ENCODE measurements at places on chromosomes 7 and 10. TPM values are rescaled to one million over a fixed set of nuclear protein-coding genes. Genes with fewer than 3 reads are reported as not detected.
A peak's percentile ranks its signal among the peaks of the same experiment; 100 is the strongest.

KNDC1 gene
- 0.36 TPM for total RNA-seq

PNLIP gene
- total RNA-seq: not detected

RBP4 gene
- total RNA-seq: 32.7 TPM

MLXIPL gene
- 9.3 TPM for total RNA-seq

MYH16 gene
- total RNA-seq: not detected

MSS51 gene
- total RNA-seq: 6.4 TPM

TMEM229A gene
- total RNA-seq: not detected

CTNNA3 gene
- total RNA-seq: 0.16 TPM

CCT6A gene
- 97.4 TPM for total RNA-seq

PBLD gene
- total RNA-seq: 3.7 TPM

MAT1A gene
- 3.3 TPM for total RNA-seq

OR6V1 gene
- total RNA-seq: not detected

DDX56 gene
- total RNA-seq: 72.5 TPM

NUTM2E gene
- not detected for total RNA-seq

FGFBP3 gene
- total RNA-seq: 0.23 TPM

TRUB1 gene
- 13.5 TPM for total RNA-seq

RAB19 gene
- total RNA-seq: not detected

TYW1B gene
- total RNA-seq: 1.4 TPM

UNCX gene
- total RNA-seq: not detected

IL15RA gene
- 14.1 TPM for total RNA-seq

CRYGN gene
- total RNA-seq: not detected

ZNF853 gene
- 1.6 TPM for total RNA-seq

GRCh38 chr10:99782447-99783286 is at the start of gene ABCC2:
Gene ABCC2, plus strand, starts transcription at chr10:99782640. Its CDS starts 205 bp downstream, at chr10:99782845.
- no peak for DNase-seq

DNA sequence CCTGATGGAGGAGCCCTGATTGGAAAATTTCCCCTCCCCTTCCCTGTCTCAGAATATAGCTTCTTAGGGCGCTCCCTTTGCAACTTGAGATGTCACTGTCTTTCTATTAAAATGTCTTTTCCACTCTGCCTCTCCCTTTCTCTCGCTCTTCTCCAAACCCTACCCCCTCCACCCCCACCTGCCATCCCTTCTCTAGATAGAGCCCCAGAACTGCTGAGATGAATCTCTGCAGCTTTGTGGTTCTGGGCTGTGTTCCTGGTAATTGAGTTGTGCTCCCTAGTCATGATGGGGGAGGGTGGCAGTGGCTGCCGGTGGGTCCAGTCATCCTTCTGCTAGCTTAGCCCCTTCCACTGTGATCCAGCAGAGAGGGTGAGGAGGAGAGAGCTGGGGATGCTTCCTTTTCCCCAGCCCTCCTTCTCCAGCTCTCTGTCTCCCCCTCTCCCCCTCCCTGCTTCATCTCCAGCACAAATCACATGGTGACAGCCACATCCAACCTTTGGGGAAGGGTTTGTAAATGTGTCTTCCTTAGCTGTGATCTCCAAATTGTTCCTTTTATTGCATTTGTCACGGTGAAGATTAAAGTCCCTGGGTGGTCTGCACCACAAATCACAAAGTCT is 50.8 kb upstream of the BTRC start:
- no peak for DNase-seq

- DNase-seq: no peak
Observed at GRCh38 chr7:123355576-123356190, 155.9 kb upstream of the SLC13A1 start.

GRCh38 chr7:158850545-158851102 is 5.7 kb upstream of the DYNC2I1 start:
- no peak for DNase-seq

DNA sequence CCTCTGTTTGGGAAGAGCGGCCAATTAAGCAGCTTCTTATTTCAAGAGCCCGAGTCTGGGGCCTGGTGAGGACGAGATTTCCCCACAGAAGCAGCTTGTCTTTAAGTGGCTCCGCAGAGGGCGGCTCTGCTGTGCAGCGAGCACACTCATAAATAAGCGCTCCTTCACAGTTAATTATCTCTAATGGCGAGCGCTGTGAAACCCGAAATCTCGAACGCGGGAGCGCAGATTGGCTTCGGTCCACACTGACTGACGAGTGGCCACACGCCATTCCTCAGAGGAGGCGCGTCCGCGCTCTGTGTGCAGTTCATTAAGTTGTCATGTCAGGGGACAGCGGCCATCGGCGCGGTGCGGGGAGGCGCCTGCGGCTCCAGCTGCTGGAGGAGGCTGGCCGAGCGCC is 560.9 kb downstream of the DNAJB6 start:
- no peak for DNase-seq

DNA sequence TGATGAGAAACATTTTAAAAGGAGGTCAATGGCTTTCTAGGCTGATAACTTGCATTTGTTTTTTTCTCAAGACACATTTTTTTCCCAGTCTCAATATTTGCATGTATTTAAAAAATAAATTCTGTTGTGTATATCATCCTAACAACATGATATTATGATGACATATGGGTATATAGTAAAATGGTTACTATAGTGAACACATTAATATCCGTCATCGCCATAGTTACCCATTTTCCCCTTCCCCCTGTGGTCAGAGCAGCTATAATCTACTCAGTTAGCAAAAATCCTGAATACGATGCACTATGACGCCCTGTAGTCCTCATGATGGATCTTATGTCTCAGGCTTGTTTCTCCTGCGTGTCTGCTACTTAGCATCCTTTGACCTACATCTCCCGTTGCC is 60.9 kb upstream of the ZPBP start:
- DNase-seq: no peak

- peak; percentile 86 for DNase-seq
Observed at GRCh38 chr7:93921607-93922566, at the start of gene GNG11. Gene GNG11, plus strand, starts transcription at chr7:93921735. Its CDS starts 403 bp downstream, at chr7:93922138.

- no peak for DNase-seq
Observed at GRCh38 chr7:138015096-138015495, 13.2 kb upstream of the CREB3L2 start.

DNA sequence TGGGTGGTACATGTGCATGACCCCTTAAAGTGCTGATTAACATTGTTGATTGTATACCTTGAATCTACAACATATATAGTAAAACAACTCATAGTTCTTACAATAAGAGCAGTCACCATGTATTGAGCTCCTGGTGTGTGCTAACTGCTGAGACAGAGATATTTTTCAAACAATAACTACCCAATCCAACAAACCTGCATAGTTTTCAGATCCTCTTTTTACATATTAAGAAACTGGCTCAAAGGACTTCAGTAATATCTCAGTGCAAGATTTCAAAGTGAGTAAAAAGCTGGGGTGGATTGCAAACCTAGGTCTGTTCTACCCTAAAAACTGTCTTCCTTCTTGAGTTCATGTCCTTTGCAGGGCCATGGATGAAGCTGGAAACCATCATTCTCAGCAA is 272.2 kb downstream of the SNX13 start:
- DNase-seq: no peak

- no peak for DNase-seq
Observed at GRCh38 chr10:27680006-27680557, 65.5 kb downstream of the MKX start.

DNA sequence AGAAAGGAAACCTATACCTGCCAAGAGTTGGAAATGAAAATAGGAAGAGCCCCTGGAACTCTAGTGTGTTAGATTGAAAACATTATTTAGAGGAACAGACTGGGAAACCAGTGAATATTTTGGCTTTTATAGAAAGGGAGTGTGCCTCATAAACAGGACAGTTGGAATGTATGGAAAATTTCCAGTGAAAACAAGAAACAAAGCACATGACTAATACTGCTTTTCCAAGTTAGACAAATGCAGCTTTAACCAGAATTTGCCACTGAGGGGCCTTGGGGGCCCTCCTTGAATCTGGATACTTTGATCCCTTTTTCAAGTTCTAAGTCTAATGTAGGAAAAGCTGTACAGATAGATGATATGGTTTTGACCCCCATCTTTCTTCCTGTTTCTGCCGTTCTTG is 21.2 kb downstream of the ITGB8 start:
- DNase-seq: no peak

DNA sequence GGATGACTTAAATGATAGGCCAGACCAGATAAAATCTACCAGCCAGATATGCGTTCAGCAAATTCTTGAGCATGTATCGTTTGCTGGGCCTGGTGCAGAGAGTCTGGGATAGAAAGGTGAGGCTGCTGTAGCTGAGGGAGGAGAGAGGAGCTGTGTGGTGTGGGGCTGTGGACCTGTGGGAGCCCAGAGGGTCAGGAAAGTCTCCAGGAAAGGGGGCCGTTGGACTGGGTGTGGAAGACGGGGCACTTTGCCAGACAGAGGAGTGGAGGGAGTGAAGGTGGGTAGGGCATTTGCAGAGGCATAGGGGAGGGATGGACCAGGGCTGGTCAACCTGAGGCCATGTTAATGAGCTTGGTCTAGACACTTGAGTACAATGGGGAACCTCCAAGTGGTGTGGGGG is 124.7 kb upstream of the UNC5B start:
- DNase-seq: peak; percentile 56

DNA sequence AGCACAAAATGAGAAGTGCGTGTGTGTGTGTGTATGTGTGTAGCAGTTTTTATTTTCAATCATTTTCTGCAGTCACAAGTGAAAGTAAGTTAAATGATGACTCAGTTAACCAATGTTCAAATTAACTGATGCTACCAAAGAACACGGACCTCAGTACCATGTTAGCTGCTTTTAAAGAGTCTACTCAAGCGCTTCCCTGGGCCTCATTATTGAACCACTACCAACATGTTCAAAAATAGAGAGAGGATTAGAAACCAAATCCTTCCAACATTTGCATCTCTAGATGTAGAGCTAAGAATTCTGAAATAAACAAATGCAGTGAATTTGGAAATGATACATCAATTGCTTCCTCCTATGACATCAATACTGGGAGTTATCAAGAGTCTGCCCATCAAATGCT is at the start of gene TAS2R39:
Gene TAS2R39 (plus strand): TSS at position 396 of the 400 bp plus-strand sequence. CDS start 0 bp downstream, at position 396.
- DNase-seq: no peak

GRCh38 chr10:126156503-126156902 is 231.8 kb downstream of the ADAM12 start:
- no peak for DNase-seq

DNA sequence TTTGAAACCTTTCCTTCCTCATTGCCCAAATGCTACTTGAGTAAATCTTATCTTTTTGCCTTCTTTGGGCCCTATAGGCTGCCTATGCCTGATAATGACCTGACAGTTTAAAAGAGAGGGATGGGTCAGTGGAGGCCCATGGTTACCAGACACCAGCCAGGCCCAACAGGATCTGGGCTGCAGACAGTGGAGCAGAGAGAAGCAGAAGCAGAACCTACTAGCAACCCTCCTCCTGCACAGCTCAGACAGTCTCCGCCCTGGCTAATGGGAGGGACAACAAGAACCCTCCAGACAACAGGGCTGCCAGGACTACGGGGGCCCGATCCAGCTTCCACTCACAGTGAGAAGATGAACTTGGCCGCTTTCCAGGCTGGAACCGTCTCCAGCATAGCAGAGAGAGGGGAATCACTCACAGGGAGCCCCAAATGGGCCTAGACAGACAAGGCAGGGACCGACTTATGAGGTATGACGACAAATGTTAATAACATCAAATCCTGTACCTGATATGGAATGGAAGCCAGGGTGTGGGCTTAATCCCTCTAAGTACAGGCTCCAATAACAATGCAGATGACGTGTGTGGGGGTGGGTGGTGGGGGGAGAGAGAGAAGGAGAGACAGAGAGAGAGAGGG is 31.7 kb upstream of the DGKI start:
- peak; percentile 87 for DNase-seq

DNA sequence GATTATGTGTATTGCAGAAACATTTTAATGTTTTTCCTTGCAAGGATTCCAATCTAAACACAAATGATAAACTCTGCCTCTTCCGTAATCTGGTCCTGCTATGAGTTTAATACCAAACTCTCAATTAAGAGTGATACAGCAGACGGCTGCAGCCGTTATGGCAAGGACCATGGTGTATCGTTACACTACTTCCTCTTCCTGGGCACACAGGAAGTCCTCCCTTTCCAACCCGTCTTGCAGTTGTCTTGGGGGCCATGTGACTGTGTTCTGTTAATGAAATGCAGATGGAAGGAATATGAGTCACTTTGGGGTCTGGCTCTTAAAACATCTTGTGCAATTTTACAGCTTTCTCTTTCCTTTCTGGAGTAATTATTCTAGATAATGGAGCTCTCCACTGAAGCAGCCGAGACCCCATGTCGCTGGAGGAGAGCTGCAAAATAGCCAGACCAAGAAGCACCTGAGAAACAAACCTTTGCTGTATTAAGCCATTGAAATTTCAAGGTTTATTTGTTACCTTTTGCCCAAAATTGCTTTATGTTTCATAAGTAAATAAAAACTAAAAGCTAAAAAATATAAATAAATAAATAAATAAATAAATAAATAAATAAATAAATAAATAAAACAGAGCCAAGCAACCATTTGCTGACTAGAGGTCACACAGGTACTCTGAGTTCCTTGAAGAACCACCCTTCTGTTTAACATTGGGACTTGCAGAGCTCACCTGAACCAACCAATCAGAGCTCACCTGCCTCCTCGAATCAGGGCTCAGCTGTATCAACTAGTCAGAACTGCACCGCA is 74.7 kb downstream of the FRMPD2 start:
- DNase-seq: no peak

- DNase-seq: no peak
Observed at GRCh38 chr7:78377532-78377931, 579.0 kb downstream of the PHTF2 start.

DNA sequence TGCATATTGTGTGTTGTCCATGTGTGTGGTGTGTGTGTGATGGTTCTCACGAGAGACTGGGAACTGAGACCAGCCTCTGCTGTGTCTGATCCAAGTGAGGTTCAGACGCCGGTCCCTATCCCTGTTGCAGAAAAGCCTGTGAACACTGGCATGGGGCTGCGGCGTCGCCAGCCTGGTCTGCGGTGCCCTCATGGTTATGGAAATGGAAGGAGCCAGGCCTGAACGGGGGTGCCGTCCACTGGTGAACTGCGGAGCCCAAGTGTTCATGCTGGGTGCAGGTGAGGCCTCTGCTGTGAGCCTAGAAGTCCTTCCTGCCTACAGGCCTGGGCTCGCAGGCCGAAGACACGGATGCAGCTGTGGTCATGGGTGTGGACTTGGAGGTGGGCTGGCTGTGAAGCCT is 18.7 kb upstream of the NCAPG2 start:
- DNase-seq: no peak

DNA sequence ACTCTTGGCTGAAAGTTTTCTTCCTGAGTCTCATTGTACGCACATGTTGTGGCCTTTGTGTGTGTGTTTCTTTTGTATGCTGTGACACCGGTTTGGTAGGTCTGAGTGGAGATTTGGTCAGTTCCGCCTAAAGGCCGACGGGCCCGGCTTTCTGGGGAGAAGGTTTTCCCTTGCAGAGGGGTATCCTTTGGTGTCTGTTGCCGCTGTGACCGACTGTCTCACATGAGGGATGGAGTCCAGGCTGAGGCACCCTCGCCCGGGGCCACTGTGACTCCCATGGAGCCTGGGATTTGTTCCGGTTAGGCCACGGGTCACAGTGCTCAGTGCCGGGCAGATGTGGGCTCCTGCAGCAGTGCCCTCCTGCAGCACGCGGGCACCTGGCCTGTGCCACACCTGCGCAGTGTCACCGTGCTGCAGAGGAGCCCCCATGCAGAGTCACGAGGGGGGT is 19.4 kb downstream of the INPP5A start:
- DNase-seq: no peak

GRCh38 chr7:26291699-26292538 is at the start of gene SNX10:
Gene SNX10, plus strand, starts transcription at chr7:26291862. Its CDS starts 54,581 bp downstream, at chr7:26346443.
- DNase-seq: no peak

GRCh38 chr10:64573623-64574325 is 1052.6 kb downstream of the REEP3 start:
- DNase-seq: no peak

Data from suprapubic skin (tissue), 4 donors.